ENCODE measurements at places on chromosomes 11 and 22.

DNA sequence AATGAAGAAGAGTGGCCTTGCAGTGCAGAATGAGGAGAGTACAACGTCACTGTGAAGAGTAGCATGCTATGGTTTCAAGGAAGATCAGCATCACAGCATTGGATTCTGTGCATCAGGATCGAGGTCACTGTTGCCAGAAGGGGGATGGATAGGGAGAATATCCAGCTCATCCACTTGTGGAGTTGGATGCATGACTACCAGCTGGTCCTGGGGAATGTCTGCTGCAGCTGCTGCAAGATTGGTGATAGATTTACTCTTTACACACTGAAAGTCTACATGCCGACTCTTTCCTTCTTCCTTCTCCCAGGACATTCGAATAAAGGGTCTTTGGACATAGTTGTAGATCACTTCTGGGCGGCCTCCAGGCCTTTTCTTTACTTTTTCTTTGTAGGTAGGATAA, 74.3 kb downstream of the BTBD10 start:
- no peak for DNase-seq

GRCh38 chr11:14974515-14975251, 2.5 kb upstream of the CALCA start:
- DNase-seq: peak; percentile 65

DNA sequence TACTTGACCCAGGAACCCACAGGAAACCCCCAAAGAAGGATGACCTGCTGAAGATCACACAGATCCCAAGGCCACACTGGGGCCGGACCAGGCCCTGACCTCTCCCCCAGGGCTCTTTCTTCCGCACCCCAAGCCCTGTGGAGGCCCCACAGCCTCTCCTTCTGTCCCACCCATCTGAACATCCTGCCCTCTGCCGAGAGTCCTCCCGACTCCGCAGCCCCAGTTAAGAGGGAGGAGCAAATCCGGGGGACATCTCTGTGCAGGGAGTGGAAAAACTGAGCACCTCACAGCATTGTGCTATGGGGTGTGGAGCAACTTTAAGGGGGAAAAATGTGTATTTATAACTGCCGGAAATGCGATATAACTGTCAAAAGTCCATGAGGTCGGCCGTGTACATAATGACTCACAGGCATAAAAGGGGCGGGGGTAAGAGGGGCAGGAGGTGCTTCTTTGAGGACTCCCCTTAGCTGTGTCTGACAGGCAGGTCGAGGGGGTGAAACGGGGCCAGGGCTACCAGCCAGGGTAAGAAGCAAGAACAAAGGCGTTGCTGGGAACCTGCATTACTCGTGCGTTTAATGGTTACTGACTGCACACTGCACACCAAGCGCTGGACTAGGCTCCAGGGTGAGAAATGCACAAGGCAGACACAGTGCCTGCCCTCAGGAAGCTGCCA, 57.2 kb downstream of the WNT11 start:
- DNase-seq: no peak

- DNase-seq: peak; percentile 98
Observed at GRCh38 chr11:71342951-71343827, 90.8 kb upstream of the SHANK2 start.

DNA sequence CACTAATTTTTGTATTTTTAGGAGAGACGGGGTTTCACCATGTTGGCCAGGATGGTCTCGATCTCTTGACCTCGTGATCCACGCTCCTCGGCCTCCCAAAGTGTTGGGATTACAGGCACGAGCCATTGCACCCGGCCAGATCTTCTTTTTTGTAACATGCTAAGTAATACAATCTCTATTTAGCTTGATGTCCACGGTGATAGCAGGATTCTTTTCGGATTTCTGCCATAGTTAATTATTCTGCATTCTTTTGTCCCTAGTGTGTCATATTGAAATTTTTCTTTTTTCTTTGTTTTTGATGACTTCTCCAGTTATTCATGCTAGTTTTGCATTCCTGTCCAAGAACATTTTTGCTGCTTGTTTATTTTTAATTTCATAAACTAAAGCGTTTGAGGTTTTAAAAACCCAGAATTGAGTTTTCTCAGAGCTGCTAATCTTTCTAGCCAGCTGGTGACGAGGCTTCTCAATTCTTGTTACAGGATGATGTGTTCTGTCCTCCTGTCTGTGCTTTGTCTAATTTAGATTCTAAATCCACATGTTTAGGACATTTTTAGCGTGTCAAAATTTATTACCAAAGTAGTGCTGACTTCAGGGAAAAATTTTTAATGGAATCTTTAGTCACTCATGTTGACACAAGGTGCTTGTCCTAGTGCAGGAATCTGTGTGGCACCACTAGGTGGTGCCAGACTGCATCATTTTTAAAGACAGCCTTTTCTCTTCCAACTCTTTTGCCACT, 21.8 kb downstream of the NF2 start:
- DNase-seq: peak; percentile 70

DNA sequence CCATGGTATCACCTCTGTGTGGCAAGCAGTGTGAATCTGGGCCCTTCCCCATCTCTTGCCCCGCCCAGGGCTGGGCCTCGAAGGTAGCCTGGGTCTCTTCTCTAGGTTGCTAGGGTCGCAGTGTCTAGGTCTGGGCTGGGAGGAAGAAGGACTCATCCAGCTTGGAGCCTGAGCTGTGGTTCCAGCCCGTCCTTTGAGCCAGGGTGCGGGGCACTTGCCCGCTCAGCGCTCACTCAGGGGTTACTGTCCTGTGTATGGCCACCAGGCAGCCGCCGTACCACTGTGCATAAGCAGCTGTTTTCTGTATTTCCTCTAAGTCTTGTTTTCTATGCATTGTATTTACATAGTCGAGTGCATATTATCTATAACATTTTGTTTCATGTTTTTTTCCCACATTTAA, 160.9 kb downstream of the TBC1D22A start:
- no peak for DNase-seq

DNA sequence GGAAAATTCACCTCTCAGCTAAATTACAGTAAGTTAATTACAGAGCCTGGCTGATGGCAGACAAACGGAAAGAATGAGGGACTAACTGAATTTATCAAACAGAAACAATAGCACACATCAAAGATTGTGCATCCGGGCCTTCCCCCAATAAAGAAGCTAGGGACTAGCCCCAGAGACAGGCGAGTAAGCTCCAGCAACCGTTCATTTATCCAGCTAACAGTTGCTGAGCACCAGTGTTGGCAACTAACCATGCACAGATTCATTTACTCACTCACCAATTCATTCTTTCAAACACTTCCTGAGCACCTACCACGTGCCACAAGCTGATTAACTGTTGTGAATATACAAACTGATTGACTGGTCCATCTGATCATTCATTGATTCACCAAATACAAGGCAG, 51.2 kb downstream of the SMCO4 start:
- no peak for DNase-seq

DNA sequence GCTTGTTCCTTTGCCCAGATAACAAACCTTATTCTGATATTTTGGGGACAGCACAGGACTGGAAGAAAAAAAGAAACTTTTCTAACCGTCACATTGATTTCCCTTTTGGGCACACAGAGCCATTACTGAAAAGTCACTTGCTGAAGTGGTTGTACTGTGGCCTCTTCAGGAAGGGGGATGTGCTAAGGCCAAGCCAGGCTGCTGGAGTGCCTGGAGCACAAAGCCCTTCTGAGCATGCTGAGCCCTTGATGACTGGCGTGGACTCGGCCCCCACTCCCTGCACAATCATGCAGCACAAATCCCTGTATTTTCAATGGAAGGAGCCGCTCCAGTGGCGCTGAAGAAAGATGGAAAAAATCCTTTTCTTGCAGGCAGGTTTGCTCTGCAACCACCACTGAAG, 164.2 kb downstream of the NTM start:
- no peak for DNase-seq

DNA sequence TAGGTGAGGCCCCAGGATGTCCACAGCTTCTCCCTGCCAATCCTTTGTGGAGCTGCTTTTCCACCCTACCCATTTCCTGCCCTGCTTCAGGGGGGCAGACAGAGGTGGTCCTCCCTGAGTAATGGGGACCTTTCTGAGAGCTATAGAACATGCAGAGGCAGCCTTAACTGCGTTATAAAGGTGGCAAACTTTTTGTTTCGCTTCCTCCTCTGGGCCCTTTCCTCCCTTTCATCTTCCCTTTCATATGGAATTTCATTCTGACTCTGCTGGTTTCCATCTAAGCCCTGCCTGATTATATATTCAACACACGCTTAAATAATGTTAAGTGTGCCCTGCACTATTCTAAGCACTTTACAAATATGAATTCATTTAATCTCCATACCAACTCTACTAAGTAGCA, 169.3 kb upstream of the E2F8 start:
- no peak for DNase-seq

- DNase-seq: no peak
Observed at GRCh38 chr22:27577574-27577969, 224.0 kb downstream of the MN1 start.

DNA sequence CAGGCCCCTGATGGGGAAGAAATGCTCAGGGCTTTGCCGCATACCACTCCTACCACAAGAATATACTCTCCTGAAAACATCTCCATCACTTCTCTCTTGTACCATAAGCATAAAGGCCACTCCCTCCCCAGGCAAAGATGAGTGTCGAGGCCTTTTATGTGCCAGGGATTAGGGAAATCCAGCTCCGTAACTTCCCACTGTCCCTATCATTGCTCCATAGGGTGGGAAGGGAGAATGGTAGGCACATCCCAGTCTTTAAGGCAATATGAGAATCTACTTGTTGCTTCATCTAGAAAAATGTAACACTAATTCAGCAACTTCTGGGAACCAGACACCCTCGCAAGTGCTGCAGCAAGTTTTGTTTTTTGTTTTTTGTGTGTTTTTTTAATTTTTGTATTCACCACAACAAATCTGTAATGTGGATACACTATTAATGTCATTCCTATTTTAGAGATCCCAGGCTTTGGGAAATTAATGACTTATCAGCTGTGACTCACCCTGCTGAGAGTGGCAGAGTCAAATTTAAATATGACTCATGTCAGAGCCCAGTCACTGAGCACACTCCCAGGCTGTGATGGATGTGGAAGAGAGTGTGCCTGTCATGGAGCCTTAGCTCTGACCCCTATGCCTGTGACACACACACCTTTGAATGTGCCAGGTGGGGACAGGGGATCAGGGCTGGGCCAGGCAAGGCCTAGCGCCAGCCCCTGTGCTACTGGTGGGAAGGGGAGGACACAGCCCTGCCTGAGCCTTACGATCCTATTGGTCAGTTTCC, 23.4 kb downstream of the PANX1 start:
- DNase-seq: no peak

DNA sequence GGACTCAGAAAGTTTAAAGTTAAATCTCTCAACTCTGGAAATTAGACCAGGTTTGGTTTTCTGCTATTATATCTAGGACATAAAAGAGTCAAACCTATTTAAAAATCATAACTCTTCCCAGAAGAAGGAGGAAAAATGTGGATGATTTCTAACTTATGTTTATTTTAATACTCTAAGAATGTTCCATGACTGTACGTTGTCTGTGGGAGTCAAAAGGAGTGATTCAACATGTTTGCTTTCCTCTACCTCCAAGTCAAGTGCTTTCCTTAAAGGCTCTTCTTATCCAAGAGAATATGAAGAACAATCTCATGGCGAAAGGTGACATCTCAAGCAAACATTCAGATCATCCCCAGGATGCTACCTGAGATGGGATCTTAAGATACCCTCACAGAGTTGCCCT, 21.6 kb downstream of the OR51E1 start:
- DNase-seq: no peak

DNA sequence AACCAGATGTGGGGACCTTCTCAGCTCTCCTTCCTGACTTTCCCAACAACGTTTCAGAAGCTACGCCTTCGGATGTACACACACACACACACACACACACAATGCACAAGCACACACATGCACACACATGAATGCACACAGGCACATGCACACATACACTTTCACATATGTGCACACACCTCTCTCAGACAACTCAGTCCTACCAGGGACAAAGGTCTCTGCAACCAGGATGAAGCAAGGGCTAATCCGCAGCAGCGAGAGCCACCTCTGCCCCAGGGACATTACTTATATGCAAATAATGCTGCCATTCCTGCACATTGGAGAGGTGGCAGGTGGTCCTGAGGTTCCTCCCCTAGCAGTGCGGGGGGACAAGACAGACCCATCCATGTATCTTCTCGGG, 27.4 kb upstream of the LINC01488 start:
- peak; percentile 91 for DNase-seq

GRCh38 chr11:90700789-90701439, 478.1 kb upstream of the CHORDC1 start:
- no peak for DNase-seq

- DNase-seq: peak; percentile 98
Observed at GRCh38 chr11:61787928-61788491, 4.4 kb downstream of the TMEM258 start.

GRCh38 chr11:30811226-30811755, 225.1 kb upstream of the MPPED2 start:
- DNase-seq: no peak

- no peak for DNase-seq
Observed at GRCh38 chr11:122319691-122320620, 203.9 kb upstream of the BLID start.

DNA sequence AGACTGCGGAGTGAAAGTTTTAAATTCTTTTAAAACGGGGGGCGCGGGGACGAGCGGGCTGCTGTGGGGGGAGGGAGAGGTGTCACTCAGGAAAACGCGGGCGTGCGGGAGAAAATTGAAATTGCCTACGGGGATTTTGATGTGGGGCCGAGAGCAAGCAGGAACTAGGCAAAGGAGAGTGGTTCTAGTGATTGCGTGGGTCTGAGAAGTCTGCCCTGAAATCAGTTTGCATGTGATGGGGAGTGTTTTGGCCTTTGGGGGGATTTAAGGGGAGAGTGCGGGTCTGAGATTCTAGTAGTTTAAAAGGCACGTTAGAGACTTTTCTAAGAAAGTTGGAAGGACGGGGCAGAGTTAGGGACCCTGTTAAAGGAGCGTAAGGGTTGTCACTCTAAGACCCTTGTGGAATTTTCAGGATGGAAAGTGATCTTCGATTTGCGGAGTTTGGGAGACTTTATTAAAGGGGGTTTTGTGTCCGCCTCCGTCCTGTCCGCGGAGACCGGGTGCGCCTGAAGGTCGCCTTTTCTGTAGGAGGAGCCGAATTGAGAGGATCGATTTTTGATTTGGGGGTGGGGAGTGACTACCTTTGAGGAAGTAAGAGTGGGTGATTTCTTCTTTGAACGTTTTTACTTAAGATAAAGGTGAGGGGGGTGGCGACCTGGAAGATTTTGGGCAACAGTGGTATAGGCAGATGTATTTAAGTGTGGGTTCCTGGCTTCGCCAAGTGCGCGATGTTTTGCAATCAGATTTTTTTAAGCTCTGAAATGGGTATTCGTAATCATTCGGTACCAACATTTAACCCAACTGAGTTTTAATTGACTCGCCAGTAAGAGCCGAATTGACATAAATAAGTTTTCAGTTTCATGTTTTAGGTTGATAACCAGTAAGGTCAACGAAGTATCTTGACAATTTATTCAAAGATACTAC, 1.1 kb downstream of the EED start:
- peak; percentile 14 for DNase-seq

GRCh38 chr11:75022296-75022695, 33.6 kb downstream of the NEU3 start:
- DNase-seq: no peak

GRCh38 chr22:19755722-19756287, 4.8 kb upstream of the TBX1 start:
- no peak for DNase-seq

GRCh38 chr11:65997286-65997685, 4.7 kb downstream of the EIF1AD start:
- DNase-seq: no peak

GRCh38 chr22:45890351-45890635, 86.7 kb downstream of the WNT7B start:
- no peak for DNase-seq

GRCh38 chr11:134257101-134257500, 3.7 kb downstream of the ACAD8 start:
- DNase-seq: no peak

GRCh38 chr22:41902932-41903421, 11.9 kb downstream of the SHISA8 start:
- no peak for DNase-seq

Data from HuH-7 (cell line).